Stimulated activated CD4-positive, alpha-beta T cell treated with anti-CD3 and anti-CD28 coated beads, Interleukin-15, amount 100 ng/mL, for 24 hours (primary cell): ENCODE measurements at places on chromosomes 12 and 14.

DNA sequence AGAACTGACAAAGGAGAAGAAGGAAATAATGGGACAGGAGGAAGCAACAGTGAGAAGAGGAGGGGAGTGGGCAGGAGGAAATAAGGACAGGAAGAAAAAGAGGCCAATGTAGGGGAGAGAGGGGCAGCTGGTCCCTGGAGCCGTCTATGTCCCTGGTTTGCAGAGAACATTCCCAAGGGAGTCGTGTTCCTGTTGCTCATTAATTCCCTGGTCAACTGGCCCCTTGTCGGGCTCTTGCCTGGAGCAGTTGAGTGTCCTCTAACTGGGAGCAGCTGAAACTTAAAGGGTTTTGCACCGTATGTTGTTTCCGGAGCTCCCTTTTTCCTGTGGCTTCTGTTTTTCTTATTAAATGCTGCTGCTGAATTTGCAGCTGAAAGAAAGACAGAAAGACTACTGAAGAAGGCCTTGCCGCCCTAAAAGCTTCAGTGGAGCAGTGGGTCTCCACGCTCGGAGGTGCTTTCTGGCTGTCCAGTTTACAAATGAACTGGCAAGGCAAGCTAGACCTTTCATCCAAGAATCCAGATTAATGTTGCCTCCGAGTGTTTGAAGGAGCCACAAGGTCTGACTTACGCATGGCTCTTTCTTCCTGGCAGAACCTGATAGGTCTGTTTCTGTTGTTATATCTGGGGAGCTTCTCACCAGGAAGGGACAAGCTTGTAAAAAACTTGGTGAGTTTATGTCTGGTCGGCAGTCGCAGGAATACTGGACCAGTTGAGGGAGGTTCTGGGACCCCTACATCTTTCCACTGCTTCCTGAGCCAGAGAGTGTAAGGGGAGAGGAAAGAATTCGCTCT lies 146.2 kb upstream of the RFLNA start:
- no peak for DNase-seq

DNA sequence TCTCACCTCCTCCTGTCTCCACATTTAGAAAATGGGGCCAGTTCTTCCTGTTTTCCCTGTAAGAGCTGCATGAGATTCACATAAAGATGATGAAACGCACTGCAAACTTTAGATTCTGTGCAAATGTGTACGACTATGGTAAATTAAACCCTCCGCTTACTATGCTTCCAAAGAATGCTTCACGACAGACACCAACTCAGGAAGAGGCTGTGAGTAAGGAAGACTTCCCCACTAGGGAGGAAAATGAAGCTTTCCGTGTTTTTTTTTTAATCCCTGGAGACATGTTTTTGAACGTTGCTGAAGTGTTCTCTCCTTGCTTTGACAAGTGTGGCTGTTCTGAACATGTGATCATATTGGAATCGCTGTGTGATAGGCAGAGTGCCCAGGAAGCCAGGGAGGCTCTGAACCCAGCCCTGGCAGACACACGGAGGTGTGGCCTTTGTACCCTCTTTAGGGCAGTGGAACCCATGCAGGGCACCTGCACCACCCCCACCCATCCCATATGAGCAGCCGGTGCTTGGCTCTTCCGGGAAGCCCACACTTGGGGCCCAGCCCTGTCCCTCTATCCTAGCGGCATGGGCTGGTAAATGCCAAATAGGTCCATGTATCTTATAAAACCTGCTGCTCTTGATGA lies 7.5 kb upstream of the SYNE3 start:
- peak; percentile 35 for DNase-seq

GRCh38 chr14:22375321-22375930 lies 213.6 kb downstream of the DAD1 start:
- DNase-seq, result no peak

GRCh38 chr12:48996794-48997718 lies 2.1 kb downstream of the DDN start:
- DNase-seq, result peak; percentile 82

GRCh38 chr12:51836041-51836826 lies 12.3 kb downstream of the FIGNL2 start:
- no peak for DNase-seq

GRCh38 chr12:94644141-94644979 lies 6.0 kb downstream of the TMCC3 start:
- peak; percentile 24 for DNase-seq

- DNase-seq, result peak; percentile 56
Observed at GRCh38 chr14:78598046-78598920, 428.1 kb downstream of the NRXN3 start.

DNA sequence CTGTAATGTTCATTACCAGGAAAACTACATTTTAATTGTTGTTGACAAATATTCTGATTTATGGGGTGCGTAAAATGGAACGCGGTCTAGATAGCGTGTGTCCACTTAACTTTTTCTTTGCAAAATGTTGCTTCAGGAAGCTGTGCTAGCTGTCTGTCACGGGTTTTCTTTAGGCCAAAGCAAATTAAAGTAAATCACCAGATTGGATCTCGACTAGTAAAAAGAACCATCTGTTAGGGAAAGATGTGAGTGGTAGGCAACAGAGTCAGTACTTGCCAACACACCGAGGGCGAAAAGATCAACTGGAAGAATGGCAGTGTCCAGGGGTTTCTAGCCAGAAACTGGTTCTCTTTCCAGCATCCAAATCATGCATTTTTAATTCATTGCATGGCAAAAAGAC lies 404.9 kb upstream of the TMPO start:
- DNase-seq, result no peak

- DNase-seq, result peak; percentile 15
Observed at GRCh38 chr12:66693901-66694513, 15.1 kb upstream of the GRIP1 start.

- no peak for DNase-seq
Observed at GRCh38 chr12:59149995-59150642, 229.8 kb upstream of the LRIG3 start.

GRCh38 chr14:89197623-89198022 lies 219.4 kb downstream of the FOXN3 start:
- no peak for DNase-seq

GRCh38 chr12:67919406-67919805 lies 69.8 kb upstream of the IFNG-AS1 start:
- no peak for DNase-seq

- no peak for DNase-seq
Observed at GRCh38 chr12:54053751-54054741, at the start of gene HOXC4. Gene HOXC4 (plus strand): TSS chr12:54053835. CDS start chr12:54053923, 88 bp downstream.

- no peak for DNase-seq
Observed at GRCh38 chr12:27221625-27222387, 22.3 kb upstream of the STK38L start.

GRCh38 chr14:106657460-106657859 lies 1131.1 kb downstream of the TMEM121 start:
- peak; percentile 71 for DNase-seq

DNA sequence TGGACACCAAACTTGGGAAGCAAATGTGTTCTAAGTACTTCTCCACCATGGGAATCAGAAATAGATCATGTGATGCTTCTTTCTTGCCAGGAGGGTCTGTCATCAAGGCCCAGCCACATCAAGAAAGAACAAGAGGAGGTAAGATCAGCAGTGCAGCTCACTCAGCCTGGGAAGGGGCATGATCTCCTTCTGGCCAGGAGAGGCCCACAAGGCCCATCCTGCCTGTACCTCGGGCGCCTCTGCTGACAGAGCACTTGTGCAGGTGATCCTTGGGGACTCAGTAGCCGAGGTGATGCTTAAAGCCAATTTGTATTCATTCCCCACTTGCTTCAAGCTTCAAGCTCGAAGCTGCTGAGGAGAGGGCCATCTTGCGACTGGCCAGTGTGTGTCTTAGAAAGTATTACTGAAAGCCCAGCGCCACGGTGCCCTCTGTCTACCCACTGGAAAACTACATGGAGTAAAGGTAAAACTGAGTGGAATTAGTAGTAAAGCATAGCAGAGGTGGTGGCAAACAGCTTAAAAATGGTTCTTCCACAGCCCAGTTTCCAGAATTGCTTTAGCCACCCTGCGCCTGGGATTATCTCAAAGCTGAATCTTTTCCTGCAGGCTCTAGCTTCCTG lies 26.2 kb downstream of the RTRAF start:
- no peak for DNase-seq

DNA sequence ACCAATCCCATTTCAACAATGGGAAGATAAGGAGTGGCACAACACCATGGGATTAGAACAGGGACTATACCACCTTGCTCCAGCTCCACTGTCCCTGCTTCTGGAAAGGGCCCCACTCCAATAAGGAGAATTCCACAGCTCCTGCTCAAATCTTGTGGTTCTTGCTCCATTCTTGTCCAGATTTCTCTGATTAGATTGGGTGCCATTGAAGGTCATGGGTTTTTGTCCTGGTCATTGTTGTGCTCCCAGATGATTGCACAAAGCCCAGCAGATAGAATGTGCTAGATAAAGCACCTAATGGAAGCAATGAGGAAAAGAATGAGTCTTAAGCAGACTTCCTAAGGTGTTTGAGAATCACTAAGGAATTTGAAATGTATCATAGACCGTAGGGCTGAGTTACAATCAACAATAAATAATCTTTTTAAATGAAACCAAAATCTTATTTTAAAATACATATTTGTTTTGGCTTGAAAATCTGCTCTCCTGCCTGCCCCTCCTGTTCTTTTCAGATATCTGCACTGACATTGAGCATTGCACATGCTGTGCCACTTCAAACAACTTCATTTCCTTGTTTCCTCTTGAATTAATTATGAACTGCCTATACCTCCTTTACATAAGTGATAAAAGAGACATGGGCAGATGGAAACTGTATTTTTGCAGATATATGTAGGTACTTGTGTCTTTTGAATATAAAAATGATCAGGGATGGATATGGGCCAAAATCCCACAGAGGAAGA lies 115.9 kb downstream of the FGD4 start:
- no peak for DNase-seq

GRCh38 chr12:91058786-91059185 lies 962 bp upstream of the KERA start:
- DNase-seq, result no peak

DNA sequence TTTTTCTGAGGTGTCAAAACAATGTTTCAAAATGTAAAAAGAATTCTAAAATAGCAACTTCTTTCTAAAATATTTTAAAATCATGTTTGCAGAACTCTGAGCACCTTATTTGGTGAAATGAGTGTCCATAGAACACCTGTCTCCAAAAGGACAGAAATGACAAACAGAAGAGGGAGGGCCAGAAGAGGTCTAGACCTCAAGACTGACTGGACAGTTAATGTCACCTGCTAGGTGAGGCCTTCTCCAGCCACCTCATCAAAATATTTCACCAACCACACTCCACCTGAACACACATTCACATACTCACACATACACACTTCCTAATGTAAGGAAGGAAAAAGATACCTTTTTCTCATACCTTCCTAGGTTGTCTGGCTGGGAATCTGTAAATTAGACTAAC lies 147.8 kb upstream of the PLEKHA5 start:
- no peak for DNase-seq

GRCh38 chr12:31316891-31317290 lies 9.1 kb downstream of the SINHCAF start:
- DNase-seq, result no peak
